Dermis blood vessel endothelial cell (primary cell): ENCODE measurements at places on chromosomes 7 and 10. TPM values are rescaled to one million over a fixed set of nuclear protein-coding genes. Genes with fewer than 3 reads are reported as not detected.

TRPV5 gene
- not detected in 2 replicates for total RNA-seq

LRRN3 gene
- total RNA-seq = 0.05 TPM in 1 of 2 replicates, not detected in the other

AZGP1 gene
- not detected in 2 replicates for total RNA-seq

BTBD16 gene
- total RNA-seq = not detected in 2 replicates

MRC1 gene
- 156 and 249 TPM in 2 replicates for total RNA-seq

KIAA1549 gene
- total RNA-seq = 2.6 and 3.3 TPM in 2 replicates

DNAJC12 gene
- 3.9 and 4.1 TPM in 2 replicates for total RNA-seq

CARD11 gene
- total RNA-seq = 1.1 and 1.4 TPM in 2 replicates

UCN3 gene
- total RNA-seq = not detected in 2 replicates
